ENCODE measurements at places on chromosomes 3 and 15. TPM values are rescaled to one million over a fixed set of nuclear protein-coding genes. Genes with fewer than 3 reads are reported as not detected.

- H3K27ac ChIP-seq = no peak overlapping the region
- no peak overlapping the region for H3K4me3 ChIP-seq
- H3K36me3 ChIP-seq = peaks cover 17% of the 10 kb centered on the region
- peaks cover 15% of the 10 kb centered on the region for H3K4me1 ChIP-seq
- H3K27me3 ChIP-seq = peaks cover 8% of the 10 kb centered on the region
- no peak for DNase-seq
These were observed 45.7 kb downstream of the TGM4 start for GRCh38 chr3:44920081-44920480.

Gene GOLGA8K
- 0.31 TPM for total RNA-seq

Gene SLC22A14
- 0.36 TPM for total RNA-seq

Gene LARP6
- total RNA-seq = 4.5 TPM

DNA sequence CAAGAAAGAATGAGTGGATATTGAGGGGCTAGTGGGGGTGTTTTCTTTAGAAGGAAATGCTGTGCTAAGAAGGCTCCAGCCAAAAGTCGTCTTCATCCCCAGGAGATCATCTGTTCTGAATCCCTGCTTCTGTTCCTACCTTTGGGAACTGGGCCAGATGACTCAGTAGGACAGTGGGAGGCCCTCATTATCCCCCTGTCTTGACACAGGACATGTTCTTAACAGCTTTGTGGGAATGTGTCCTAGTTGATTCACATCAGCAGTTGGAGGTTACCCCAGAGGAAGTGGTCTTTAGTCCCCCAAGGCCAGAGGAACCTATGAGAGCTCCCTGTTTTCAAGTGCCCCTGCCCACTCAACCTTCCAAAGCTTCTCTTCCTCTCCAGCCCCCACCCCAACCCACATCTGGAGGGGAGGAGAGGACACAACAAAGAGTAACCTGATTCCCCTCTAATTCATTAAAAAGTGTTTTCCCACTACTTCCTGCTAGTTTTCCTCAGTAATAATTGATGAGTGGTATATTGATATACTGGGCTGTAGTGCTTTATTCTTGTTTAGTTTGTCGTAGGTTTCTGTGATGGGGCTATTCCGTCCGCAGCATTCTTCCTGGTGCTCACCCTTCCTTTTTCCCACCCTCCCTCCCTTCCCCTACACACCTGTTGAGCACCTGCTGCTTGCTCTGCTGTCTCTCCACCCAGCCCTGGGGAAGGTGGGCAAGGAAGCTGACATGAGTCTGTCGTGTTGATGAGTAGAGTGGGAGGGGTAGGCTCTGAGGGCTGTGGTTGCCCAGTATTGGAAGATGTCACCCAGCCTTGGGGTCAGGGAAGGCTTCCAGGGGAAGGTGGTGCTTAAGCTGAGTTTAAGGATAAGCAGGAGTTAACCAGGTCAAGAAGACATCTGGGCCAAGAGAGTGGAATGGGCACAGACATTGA is 9.3 kb downstream of the PXYLP1 start:
- no peaks in the 10 kb centered on the region for H3K36me3 ChIP-seq
- H3K4me3 ChIP-seq = peak overlapping the region; percentile 37
- no peak for DNase-seq
- H3K27me3 ChIP-seq = no peaks in the 10 kb centered on the region
- H3K27ac ChIP-seq = no peak overlapping the region

Gene SEMA3B
- 1.7 TPM for total RNA-seq

DNA sequence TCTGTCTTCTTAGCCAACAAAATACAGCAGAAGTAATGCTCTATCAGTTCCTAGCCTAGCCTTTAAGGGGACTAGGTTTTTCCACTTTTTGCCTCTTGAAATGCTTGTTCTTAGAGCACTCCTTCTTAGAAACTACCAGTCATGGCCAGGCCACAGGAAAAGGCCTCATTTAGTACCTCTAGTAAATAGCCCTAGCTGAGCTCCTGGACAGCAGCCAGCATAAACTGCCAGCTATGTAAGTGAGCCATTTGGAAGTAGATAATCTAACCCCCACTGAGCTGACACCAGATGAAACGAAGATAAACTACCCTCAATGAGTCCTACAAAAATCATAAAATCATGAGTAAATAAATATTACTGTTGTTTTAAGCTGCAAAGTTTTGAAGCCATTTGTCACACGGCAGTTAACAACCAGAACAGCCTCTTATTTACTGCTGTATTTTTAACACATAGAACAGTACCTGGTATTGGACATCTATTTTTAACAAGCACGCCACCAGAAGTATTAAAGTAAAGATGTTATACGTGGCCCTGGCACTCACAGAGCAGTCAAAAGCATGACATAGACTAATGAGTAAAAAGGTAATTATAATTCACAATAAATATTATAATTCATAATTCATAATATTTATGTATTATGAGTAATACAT is 12.0 kb downstream of the TBC1D5 start:
- peaks cover 3% of the 10 kb centered on the region for H3K4me1 ChIP-seq
- no peak for DNase-seq
- no peak overlapping the region for H3K27ac ChIP-seq
- H3K36me3 ChIP-seq = peaks cover 13% of the 10 kb centered on the region
- no peak overlapping the region for H3K4me3 ChIP-seq

DNA sequence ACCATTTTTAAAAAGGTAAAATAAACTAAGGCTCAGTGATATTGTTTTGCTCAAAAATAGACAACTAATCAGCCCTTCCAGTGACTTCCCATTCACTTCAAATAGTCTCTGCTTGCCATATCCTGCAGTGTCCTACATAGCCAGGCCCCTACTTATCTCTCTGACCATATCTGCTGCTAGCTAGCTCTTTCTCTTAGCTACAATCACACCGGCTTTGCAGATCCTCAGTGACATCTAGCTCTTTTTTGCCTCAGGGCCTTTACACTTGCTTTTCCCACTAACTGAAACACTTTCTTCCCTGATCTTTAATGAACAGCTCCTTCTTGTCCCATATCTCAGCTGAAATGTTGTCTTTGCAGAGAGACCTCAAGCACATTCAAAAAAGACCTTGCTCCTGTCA is 161.3 kb downstream of the IL5RA start:
- H3K4me1 ChIP-seq = no peaks in the 10 kb centered on the region
- H3K4me3 ChIP-seq = no peak overlapping the region
- peaks cover 3% of the 10 kb centered on the region for H3K27me3 ChIP-seq
- H3K27ac ChIP-seq = no peak overlapping the region

DNA sequence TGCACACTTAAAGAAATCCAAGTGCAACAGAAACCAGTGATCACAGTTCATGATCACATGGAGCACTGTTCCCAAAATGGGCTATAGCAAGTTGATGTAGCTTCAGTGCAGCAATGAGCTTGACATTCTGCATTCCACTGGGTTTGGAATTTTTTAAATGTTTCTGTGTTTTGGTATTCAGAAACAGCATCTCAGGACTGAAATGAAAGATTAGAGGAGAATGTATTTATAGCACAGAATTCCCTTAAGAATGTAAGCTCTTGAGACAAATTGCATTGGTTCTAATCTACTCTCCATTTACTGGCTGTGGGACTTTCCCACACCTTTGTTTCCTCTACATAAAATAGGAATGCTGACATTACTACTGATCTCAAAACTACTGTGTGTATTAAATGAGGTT is 162.7 kb downstream of the FGF12 start:
- H3K27ac ChIP-seq = no peak overlapping the region
- no peaks in the 10 kb centered on the region for H3K36me3 ChIP-seq
- H3K4me3 ChIP-seq = no peak overlapping the region
- DNase-seq = no peak
- H3K4me1 ChIP-seq = no peaks in the 10 kb centered on the region

GRCh38 chr3:32843510-32844321 is 25.9 kb downstream of the TRIM71 start:
- no peak for DNase-seq
- H3K4me3 ChIP-seq = no peak overlapping the region
- H3K36me3 ChIP-seq = no peaks in the 10 kb centered on the region
- H3K4me1 ChIP-seq = peaks cover 72% of the 10 kb centered on the region
- no peak overlapping the region for H3K27ac ChIP-seq

- DNase-seq = no peak
- H3K27ac ChIP-seq = no peak overlapping the region
- no peaks in the 10 kb centered on the region for H3K36me3 ChIP-seq
- peaks cover 8% of the 10 kb centered on the region for H3K27me3 ChIP-seq
- no peak overlapping the region for H3K4me3 ChIP-seq
- H3K4me1 ChIP-seq = no peaks in the 10 kb centered on the region
These were observed 6.9 kb downstream of the SLC38A3 start for GRCh38 chr3:50211930-50212329.

- no peak overlapping the region for H3K4me3 ChIP-seq
- H3K4me1 ChIP-seq = no peaks in the 10 kb centered on the region
- peaks cover 6% of the 10 kb centered on the region for H3K36me3 ChIP-seq
- no peak overlapping the region for H3K27ac ChIP-seq
- peaks cover 1% of the 10 kb centered on the region for H3K27me3 ChIP-seq
These were observed 189.8 kb downstream of the MBNL1 start for GRCh38 chr3:152458376-152459117.
